Stimulated activated CD8-positive, alpha-beta memory T cell treated with anti-CD3 and anti-CD28 coated beads, Interleukin-4, amount 100 ng/mL, for 4 hours (primary cell): ENCODE measurements at places on chromosomes 6 and 20.

- no peak for DNase-seq
Measured at GRCh38 chr20:35311409-35311808, 19.2 kb upstream of the FAM83C start.

DNA sequence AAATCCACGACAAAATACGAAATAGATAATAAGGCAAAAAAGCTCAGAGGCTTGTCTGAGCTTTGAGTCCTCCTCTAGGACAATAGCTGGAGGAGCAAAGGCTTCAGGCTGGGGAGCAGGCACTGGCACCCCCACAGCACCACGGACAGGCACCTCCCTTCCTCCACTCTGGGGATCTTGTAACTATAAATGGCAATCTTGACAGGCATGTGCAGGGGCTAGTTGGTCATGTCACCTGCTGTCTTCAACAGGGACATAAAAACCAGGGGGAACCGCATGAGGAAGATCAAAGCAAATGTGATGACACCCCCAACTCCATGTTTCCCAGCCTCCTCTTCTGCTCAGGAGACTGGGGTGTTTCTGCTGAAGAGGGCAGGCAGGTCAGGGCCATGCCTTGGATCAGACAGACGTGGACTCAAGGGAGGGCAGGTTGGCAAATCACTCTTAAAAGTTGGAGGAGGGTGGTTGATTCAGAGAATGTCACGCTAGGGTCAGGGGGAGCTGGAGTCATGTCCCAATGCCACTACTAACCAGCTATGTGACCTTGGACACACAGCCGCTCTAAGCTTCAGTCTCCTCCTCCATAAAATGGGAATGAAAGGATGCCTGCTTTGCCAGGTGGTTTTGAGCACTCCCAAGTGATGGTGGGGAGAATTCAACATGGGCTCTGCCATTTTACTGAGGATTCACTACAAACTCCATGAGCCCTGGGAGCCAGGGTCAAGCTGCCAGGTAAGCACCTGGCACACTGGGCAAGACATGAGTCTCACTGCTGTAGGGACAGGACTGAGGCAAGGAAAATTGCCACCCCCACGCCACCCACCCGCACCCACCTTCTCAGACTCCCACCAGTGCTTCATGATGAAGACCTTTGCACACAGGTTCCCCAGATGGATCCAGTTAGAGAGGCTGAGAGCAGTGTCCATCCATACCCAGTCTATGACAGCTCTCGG is 48.0 kb downstream of the NPEPL1 start:
- DNase-seq, result no peak

GRCh38 chr6:170295510-170296422 is 4.9 kb upstream of the DLL1 start:
- no peak for DNase-seq

GRCh38 chr6:168138436-168138835 is 59.4 kb upstream of the FRMD1 start:
- no peak for DNase-seq

- DNase-seq, result no peak
Measured at GRCh38 chr6:69719602-69720193, 77.1 kb downstream of the LMBRD1 start.

DNA sequence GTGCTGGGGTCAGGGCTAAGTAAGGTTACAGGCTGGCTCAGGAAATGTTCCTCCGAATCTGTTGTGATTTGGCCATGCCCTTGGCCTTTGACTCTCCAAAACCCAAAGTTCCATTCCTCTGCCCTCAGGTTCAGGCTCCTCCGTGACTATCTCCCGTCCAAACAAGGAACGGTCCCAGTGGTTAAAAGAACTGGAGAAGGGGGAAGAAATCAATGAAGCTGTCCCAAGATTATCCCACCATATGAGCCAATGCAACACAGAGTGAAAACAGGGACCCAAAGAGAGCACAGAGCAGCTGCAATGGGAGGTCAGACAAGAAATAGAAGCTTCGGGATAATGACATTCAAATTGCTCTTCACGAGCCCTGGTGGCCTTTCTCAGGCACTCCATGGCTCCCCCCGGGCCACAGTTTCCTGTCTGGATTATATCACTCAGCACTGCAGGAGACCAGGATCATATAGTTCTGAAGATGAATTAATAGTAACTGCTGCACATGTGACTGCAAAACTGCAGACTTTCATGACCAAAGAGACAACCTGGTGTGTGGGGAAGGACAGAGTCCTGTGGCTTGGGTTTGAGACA is 211.3 kb downstream of the ZNF217 start:
- no peak for DNase-seq

DNA sequence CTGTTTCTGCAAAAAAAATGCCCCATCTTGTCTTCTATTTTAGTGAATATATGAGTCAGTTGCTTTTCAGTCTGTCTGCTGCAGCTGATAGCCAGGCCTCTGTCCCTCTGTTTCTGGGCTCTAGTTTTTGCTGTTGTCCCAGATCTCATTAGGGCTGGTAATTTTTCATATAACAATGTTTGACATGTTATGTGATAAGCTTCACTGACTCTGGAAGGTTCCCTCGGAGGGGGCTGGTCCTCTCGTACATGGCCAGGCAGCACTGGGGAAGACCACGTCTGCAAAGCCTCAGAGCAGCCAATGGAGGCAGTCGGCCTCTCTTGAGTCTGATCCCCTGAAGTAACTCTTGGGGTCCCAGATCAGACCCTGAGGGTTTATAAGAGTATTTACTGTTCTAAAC is 223.8 kb downstream of the THBS2 start:
- DNase-seq, result no peak

- DNase-seq, result no peak
Measured at GRCh38 chr20:62388839-62389600, 2.1 kb downstream of the RPS21 start.

- no peak for DNase-seq
Measured at GRCh38 chr6:16591396-16592222, 169.7 kb downstream of the ATXN1 start.

DNA sequence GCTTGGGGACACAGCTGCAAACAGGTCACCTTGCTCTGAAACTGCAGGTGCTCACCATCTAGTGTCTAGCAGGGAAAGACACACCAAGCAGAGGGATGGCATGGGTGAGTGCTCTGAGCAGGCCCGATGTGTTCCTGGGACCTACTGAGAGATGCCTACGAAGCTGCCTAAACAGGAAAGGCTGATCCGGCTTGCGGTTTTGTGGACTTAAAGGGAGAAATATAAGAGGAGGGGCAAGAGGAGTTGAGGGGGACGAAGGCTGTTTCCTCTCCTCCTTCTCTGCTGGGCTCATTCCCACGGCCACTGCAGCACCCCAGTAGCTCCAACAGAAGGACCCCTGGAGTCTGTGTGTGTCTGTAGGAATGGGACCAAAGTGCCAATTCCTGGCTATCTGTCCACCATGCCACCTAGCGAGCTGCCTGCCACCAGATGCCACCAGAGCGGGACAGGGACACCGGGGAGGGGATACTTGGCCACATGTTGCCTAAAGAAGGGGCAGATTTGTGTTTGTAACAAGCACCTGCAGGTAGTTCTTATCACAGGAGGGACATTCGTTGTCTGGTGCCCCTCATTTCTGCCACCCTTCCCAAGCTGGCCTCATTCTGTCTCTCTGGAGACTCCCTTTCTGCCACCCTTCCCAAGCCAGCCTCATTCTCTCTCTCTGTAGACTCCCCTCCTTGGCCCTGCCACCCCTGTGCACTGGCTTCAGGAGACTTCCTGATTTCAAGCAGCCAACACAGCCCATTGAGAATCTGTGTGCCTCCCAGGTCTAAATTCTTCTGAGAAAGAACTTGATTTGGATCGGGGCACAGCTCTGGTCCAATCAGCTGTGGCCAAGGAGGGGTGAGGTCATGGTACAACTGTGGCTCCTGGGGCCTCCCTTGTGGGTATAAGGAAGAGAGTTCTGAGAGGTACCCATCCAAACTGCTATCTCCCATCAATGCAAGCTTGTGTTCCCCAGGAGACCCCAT is 221.8 kb downstream of the ANKRD60 start:
- no peak for DNase-seq

- peak; percentile 19 for DNase-seq
Measured at GRCh38 chr6:34791164-34791700, 651 bp upstream of the BLTP3A start.

DNA sequence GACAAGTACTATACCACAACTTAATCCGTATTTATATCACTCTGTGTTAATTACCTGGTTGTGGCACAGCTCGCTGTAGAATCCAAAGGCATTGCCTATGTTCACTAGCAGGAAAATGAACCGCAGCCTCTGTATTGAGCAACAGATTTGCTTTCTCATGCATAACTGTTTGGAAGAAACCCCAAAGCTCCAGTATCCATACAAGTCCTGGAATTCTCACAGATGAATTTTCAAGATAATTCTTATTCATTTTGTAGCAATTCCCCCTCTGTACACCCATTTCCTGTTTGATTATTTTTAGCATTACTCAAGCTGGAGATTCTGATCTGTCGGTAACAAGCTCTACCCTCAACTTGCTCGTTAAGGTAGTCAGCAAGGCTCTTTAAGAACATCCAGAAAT is 63.5 kb downstream of the STMND1 start:
- no peak for DNase-seq

- no peak for DNase-seq
Measured at GRCh38 chr6:30121446-30122366, 8.8 kb upstream of the TRIM31 start.

DNA sequence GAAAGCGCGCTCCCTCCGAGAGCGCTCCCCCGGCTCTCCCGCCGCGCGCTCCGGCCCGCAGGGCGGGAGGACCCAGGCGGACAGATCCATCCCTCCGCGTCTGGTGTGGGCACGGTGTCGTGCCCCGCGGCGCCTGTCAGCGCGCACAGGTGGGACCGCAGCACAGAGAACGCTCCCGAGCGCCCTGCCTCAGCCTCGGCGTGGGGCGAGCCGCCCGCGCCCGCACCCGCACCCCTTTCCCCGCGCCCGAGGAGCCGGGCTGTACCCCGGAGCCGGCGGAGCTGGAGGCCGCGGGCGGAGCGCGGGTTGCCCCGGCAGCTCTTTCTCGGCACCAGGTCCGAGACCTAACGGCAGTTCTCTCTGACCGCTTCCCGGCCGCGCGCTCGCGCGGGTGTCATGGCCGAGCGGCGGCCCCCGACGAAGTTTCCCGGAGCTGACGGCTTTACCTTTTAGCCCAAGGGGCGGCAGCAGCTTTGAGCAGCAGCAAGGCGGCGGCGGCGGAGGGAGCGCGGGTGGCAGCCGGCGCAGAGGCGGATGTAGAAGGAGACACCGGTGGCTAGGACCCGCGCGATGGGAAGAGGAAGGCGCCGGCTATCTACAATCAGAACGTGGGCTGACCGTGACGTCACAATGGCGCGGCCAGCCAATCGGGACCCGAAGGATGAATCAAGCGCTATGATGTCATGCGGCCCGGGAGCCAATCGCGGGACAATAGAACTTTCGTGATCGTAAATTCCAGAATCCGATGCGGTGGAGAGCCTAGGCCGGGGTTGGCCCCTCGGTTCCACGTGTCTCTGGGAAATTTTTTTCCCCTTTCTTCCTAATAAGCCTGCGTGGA is at the start of gene ELOVL5:
TSS of gene ELOVL5 (minus strand) at position 580 of the 838 bp plus-strand sequence. CDS start 53,251 bp downstream, outside the sequence.
- DNase-seq, result peak; percentile 97

DNA sequence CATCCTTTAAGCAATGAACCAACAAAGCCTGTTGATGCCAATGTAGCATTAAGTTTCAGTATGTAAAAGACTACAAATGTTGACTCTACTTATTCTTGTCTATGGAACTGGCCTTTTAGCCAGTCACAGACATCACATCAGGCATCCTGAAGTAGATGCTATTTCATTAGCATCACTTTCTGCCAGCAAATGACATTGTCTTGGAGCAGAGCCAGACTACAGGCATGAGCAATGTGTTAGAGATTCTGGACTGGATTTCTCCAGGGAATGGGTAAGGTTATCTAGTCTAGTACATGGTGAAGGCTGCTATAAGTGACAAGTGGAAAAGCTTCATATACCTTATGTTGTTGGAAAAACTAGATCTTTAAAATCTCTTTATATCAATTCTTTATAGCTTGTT is 142.9 kb downstream of the ADGRB3 start:
- DNase-seq, result no peak

- no peak for DNase-seq
Measured at GRCh38 chr20:8523684-8524083, 391.6 kb downstream of the PLCB1 start.

DNA sequence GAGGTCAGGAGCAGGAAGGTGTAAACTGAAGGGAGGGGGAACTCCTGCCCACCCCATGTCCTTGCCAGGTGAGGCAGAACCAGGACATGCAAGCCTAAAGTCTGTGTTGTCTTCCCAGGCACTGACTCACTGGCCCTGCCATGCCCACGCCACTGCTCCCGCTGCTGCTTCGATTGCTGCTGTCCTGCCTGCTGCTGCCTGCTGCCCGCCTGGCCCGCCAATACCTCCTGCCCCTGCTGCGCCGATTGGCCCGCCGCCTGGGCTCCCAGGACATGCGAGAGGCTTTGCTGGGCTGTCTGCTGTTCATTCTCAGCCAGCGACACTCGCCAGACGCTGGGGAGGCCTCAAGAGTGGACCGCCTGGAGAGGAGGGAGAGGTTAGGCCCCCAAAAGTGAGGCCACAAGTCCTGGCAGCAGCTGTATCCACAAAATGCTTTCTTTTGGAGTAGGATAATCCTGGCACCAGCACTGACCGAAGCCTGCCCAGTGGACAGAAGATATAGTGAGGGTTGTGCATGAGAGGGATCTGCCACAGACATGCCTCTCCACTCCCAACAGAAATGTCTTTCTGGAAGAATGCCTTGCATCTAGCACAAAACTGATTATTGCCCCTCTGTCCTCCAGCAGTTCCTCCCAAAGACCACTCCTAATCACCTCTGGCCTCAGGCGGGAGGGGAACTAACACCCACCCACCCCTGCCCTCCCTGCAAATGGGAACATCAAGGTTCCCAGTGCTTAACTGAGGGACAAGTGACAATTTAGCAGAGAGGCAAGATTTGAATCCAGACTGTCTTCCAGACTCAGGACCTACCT is 812 bp downstream of the MYMX start:
- DNase-seq, result no peak

DNA sequence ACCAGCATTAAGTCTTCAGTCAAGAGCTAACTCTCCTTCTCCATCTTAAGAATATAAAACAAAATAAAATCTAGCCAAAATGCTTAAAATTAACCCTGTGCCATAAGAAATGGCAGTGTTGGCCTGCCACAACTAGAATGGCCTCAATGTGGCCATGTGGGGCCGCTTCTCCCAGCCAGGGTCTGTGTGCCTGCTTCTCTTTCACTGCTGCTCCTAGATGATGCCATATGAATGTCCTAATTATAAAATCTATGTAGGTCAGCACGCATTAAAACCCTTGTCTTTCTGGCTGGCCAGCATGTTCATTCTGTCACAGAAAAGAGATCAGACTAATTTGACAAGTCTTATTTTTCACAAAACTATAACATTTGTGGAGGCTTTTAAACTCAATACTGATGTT is 102.6 kb downstream of the C6orf118 start:
- no peak for DNase-seq

- no peak for DNase-seq
Measured at GRCh38 chr6:164068527-164068926, 654.0 kb downstream of the QKI start.

DNA sequence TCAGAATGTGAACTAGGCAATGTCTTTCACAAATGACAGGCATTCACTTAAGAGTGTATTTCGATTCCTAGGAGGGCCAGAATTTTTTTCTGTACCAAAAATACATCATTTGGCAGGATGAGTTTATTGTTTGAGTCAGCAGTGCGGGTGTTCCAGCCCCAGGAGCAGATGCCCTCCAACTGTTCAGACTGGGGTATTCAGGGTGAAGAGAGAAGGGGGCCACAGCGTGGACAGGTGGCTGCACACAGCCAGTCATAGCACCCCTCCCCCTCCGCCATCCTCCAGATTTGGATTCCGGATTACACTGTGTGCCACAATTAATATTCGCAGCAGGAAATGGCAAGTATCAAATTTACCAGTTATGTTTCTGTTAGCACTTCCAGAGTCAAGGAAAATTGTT is 38.6 kb downstream of the RIPOR2 start:
- no peak for DNase-seq

- no peak for DNase-seq
Measured at GRCh38 chr6:139577124-139577762, 202.8 kb upstream of the CITED2 start.

GRCh38 chr6:14180609-14181008 is 63.0 kb downstream of the CD83 start:
- no peak for DNase-seq
